ENCODE measurements at places on chromosomes 3 and 15.

DNA sequence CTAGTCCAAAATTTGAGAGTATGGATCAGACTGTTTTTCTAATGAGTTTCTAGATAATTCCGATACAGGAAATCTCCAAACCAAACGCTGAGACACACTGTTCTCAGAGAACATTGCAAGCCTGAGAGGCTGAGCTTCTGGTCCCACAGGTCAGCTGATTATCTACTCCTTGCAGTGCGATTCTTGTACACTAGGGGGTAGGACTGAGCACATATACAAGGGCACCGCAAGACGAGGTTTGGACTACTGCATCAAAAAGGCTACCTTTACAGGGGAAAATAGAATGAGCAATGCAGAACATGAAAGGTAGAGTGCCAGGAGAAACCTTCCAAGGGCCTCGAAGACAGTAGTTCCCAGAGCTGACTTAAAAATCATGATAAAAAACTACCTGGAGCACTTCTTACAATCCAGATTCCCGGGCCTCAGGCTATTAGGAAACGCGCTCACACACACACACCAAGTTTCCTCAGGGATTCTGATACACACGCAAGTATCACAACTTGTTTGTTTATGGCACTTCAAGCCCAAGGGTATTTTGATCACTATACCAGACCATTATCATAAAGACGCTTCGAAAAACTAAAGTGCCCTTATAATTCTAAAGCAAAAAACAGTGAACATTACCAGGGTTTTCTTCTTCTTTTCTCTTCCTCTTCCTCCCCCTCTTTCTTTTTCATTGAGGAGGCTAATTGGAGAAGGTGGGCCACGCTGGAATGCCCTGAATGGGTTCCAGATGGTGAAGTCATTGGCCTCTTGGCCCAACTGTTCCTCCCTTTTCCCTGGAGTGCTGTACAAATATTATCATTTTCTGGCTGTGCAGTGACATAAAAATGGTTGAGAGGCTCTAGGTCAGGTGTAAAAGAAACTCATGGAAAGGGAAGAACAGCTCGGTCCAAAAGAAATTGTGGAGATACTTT is 61.8 kb downstream of the SLC12A8 start:
- peak; percentile 60 for DNase-seq

DNA sequence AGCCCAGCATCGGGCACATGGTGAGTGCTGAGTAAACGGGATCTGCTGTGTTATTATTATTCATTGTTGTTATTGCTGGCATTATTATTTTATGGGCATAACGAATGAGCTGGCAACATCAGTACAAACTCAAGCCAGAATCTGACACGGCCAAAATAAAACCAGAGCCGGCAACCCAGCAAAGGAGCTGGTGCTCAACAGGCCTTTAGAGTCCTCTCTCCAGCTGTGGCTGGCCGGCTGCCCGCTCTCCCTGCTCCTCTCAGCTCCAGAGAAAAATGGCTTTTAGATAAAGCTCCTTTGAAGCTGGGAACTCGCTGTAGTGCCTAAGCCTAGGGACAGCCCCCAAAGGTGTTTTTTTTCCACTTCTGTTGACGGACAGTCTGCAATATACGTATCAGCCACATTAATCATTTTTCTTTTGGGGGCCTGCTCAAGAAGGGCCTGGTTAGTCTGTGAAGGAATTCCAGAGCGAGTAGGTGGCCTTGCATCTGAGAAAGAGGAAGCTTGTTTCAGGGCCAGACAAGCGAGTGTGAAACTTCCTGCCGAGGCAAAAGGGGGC is 193.9 kb upstream of the UBE2E1 start:
- DNase-seq, result no peak

- DNase-seq, result no peak
Measured at GRCh38 chr3:128392818-128393544, 73.7 kb downstream of the DNAJB8 start.

DNA sequence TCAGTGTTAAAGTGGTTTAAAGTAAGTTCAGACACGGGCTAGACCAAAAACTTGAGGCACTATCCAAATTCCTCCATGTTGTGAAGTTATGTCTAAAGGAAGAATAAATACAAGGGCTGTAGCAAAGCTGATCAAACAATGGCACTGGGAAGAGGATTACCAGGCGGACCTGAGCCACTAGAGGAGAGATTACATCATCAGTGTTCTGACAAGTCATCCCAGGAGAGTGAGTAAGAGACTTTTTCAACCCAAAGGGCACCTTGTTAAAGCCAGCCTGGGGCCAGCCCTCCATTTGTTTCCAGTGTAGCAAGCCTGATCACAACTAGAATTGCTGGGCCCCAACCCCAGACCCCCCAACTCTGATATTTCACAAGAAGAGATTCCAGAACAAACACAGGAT is 166.9 kb downstream of the DCLK3 start:
- DNase-seq, result no peak

DNA sequence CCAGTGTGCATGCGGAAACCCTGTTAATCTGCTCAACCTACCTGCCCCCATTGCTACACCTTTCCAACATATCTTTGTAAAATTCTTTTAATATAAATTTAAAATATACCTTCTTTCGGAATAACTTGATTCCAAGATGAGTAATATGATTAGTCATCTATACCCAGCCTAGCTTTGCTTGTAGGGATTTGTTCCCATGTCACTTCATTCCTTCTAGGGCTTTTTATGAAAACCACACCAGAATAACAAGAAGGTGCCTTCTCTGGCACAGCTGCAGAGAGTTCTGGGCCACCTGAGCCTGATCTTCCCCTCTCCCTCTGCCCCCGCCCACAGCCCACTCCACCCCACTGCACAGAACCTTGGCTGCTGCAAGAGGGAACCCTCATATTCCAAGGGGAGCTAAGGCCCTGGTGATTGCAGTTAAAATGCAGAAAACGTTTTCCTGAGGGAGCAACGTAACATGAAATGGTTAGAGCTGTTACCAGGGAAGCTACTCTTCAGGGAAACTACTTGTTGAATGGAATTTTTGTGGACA is 38.6 kb upstream of the HACD2 start:
- no peak for DNase-seq

- no peak for DNase-seq
Measured at GRCh38 chr3:123392871-123393620, 55.8 kb downstream of the ADCY5 start.

GRCh38 chr3:172538368-172539151 is 15.3 kb upstream of the TNFSF10 start:
- no peak for DNase-seq

DNA sequence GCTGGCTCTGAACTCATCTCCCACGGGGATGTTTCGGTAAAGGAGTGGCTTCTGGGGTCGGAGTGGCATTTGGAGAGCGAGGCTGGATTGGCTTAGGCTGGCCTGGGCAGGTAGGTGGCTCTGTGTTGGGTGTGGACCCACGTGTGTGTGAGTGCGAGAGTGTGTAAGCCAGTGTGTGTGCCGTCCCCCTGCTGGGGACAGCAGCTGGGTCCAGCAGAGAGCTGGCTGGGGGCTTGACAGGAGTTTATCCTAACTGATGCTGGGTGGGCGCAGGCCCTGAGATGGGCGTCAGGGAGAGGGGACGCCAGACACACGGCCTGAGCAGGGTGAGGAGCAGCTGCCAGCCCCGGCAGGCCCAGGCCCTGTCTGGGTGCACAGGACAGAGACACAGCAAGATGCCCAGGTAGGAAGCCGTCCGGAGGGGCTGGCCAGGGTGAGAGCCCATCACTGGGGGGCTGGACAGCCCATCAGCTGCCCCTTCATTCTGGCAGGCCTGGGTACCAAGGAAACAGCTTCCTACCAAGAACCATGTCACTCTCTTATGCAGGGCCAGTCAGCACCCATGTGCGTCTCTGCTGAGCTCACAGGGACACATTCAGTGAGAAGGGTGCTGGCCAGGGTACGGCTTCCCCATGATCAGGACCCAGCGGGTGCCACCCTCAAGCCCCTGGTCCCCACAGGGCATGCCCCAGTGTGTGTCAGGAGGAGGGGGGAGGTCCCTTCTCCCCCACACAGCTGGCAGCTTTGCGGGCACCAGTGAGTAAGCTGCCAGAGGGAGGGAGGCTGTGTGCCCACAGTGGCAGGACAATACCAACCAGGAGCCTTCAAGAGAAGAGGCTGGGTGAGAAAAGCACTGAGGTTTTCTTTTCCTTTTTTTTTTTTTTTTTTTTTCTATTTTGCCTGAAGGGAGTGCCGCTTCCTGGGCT is 1.1 kb downstream of the PAK6 start:
- DNase-seq, result no peak

GRCh38 chr15:93176065-93176464 is 87.1 kb upstream of the RGMA start:
- no peak for DNase-seq

DNA sequence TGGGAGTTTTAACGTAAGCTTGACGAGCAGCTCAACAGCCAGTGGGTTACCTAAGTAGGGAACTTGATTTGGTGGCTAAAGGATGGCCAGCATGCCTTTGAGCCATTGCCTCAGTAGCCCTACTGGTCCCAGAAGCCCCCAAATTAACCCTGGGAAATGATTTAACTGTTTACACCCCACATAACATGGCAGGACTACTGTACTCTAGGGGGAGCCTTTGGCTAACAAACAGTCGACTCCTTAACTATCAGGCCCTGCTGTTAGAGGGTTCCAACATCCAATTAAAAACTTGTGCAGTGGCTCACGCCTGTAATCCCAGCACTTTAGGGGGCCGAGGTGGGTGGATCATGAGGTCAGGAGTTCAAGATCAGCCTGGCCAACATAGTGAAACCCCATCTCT is 9.4 kb upstream of the SMCO1 start:
- DNase-seq, result no peak

GRCh38 chr3:120855665-120856437 is 52.2 kb upstream of the STXBP5L start:
- no peak for DNase-seq

- no peak for DNase-seq
Measured at GRCh38 chr3:41356775-41357174, 157.5 kb downstream of the CTNNB1 start.

DNA sequence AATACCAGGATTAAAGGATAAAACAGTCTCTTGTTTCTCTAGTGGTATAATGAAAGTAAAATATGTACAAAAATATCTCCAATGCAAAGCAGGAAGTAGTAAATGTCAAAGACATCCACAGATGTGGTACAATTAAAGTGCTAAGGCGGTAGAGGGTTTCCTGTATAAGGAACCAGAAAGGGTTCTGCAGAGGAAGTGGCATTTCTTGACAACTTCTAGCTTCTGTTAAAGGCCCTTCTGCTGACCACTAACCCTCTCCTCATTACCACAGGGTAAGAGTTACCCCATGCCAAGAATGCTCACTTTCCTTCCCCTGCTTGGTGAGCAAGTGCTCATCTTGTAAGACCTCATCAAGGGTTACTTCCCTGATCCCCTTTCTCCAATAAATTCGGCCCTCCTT is 883.6 kb upstream of the NR2F2 start:
- DNase-seq, result no peak

GRCh38 chr3:180909369-180910127 is 2.9 kb upstream of the FXR1 start:
- DNase-seq, result no peak

DNA sequence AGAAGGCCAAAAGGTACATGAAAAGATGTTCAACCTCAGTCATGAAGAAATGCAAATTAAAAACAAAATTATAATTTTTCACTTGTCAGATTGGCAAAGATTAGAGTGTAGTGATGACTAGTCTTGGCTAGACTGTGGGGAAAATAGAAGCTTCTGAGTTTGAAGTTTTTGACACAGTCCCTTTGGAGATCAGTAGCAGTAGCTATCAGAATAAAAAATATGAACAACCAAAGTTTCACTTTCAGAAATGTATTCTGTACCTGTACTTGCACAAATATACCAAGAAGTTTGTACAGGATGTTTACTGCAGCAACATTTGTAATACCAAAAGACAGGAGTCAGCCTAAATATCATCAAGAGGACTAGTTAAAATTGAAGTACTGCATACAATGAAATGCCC is 14.1 kb downstream of the ATP2C1 start:
- DNase-seq, result no peak

GRCh38 chr3:102085431-102086176 is 236.3 kb downstream of the NFKBIZ start:
- DNase-seq, result no peak

GRCh38 chr3:68631850-68632545 is 300.3 kb downstream of the TAFA4 start:
- no peak for DNase-seq

DNA sequence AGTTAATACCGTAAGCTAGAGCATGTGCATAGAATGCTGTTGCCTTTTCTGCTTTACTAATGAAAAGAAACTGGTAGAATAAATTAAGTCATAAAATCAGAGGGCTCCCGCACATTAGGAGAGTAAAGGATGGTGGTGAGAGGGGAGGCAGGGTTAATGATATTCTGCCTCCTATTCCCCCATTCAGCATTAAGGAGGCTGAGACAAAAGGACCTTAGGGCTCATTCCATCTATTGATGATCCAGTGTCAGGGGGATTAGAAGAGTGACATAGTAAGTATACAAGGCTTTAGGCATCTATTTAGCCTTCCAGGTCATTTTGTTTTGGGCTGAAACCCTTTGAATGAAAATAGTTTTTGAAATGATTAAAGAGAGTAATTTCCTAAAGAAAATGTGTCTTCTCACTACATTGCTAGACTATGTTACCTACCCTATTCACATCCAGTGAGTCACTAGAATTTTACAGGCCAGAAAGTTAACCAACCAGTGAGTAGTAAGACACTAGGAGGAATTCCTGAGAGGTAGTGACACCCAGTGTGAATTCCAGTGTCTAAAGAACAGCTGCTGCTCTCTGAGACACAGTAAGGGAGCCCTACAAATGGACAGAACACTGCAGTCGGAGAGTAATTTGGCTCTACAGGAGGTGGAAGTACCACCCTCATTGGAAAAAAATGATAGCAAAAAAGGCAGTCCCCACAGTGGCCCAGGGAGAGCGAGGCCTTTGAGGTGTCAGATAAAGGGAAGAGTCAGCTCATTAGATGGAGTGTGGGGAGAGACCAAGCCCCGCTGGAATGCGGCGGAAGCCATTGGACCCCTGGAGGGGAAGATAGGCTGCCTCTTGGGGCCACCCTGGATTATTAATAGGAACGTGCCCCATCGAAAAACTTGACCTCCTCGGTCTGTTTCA is 67.6 kb downstream of the TUSC7 start:
- DNase-seq, result no peak

DNA sequence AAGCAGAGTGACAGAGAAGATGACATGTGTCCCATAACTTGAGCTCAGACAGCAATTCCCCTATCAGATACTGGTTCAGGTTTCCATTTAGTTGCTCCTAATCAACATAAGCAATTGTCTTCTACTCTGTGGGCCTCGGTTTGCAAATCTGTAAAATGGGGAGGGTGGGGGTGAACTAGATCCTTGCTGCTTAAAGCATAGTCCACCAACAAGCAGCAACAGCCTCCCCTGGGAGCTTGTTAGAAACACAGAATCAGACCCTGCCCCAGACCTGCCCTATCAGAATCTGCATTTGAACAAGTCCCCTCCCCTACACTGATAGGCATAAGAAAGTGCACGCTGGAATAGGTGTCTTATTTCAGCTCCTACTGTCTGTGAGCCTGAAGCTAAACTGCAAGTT is 87.8 kb downstream of the CEMIP start:
- no peak for DNase-seq
